ENCODE measurements at places on chromosomes 11 and 22.

- DNase-seq = no peak
Observed at GRCh38 chr11:105538588-105538987, 71.3 kb upstream of the GRIA4 start.

DNA sequence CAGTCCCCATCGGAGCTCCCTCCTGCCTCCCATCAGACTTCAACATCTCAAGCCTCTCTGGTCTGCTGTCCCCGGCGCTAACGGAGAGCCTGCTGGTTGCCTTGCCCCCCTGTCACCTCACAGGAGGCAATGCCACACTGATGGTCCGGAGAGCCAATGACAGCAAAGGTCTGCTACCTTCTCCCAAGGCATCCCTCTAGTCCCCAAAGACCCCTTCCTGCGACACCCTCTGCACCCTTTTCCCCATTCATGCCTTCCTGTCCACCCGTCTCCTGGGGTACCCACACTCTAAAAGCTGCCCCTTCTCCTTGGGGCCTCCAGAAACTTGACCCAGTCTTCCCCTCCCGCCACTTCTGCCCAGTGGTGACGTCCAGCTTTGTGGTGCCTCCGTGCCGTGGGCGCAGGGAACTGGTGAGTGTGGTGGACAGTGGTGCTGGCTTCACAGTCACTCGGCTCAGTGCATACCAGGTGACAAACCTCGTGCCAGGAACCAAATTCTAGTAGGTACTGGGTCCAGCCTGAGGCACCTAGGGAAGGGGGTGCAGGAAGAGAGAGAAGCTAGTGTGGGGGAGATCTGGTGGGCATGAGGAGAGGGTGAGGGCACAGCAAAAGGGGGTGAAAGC is 860 bp downstream of the UPK2 start:
- no peak for DNase-seq

- no peak for DNase-seq
Observed at GRCh38 chr11:76231121-76231738, 24.9 kb upstream of the WNT11 start.

- no peak for DNase-seq
Observed at GRCh38 chr22:23251445-23252093, 71.3 kb downstream of the BCR start.

DNA sequence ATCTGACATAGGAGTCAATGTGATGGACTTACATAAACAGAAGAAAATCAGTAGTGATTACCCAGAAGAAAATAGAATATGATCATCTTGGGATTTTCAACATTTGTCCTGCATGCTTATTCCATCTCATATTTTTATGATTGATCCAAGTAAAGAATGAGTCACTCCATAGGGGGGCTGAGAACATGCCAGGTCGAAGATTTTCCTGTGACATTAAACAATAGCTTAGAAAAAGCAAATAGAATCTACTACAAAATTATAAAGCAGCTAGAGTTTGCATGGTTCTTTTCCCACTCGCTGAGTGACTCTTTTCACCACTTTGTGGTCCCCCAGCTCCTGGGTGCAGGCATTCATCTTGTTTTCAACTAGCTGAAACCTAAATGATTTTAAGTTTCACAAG is 56.3 kb downstream of the DDI1 start:
- DNase-seq = no peak

Measured in GOT3 (cell line).